ENCODE measurements at places on chromosomes 11 and 22.

- no peak for DNase-seq
Observed at GRCh38 chr11:1796413-1797011, 32.8 kb upstream of the CTSD start.

DNA sequence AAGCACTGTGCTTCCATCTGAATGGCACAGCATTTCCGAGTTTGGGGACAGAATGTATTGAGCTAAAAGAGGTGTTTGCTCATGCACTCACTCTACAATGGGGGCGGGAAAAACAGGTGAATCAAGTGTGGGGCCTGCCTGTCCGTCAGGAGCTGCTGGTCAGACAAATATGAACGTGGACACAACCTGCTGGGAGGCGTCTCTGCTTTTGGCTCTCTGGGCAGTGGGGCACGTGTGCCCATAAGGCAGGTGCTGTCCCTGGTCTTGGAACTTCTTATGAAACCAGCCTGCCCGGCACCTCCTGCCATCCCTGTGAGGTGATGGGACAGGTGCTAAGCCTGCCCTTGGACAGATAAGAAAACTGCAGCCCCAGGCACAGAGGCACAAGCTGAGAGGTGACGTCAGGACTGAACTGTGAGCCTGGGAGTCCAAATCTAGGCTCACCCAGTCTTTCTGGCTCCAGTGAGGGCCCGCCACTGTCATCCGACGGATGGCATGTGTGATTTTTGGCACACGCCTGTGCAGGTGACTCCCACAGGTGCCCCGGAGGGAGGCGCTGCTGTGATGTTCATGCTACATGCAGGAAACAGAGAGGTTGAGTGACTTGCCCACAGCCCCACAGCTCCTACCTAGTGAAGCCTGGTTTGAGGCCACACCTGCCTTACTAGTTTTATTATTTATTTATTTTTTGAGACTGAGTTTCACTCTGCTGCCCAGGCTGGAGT lies 51.6 kb downstream of the SMIM38 start:
- DNase-seq = no peak

- no peak for DNase-seq
Observed at GRCh38 chr11:80412604-80413003, 971.8 kb upstream of the TENM4 start.

DNA sequence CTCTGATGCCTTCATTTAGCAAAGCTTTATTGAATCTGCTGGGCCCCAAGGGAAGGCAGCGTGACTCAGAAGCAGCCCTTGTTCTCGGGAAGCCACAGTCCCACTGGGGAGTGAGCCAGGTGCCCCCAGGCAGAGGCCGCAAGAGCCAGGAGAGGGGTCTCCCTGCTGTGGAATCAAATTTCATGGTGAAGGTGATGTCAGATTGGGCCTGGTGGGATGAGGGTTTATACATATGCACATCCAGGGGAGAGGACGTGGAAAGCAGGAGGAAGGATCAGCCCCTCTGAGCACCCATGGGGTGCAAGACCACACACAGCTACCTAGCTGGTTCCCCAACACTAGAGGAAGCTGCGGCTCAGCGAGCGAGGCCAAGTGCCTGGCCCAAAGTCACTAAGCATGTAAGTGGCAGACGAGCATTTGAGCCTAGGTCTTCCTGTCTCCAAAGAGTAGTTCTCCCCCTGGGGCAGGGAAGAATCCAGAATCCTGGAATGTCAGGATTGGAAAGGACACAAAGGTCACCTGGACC lies 2.0 kb downstream of the SYNGR1 start:
- peak; percentile 51 for DNase-seq

DNA sequence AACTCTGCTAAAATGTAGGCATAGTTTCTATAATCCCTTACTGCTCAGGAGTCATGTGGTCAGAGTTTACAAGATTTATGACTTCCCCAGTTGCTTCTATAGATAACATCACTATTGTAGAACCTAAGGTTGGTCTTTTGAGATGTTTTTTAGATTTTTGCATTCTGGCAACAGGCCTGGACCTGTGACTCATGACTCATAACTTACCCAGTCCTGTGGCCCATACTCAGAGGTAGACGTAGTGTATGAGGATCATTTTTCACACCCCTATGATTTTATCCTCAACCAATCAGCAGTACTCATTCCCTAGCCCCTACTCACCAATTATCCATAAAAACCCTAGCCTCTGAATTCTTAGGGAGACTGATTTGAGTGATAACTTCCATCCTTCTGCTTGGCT lies 384.4 kb upstream of the DDI1 start:
- DNase-seq = no peak

DNA sequence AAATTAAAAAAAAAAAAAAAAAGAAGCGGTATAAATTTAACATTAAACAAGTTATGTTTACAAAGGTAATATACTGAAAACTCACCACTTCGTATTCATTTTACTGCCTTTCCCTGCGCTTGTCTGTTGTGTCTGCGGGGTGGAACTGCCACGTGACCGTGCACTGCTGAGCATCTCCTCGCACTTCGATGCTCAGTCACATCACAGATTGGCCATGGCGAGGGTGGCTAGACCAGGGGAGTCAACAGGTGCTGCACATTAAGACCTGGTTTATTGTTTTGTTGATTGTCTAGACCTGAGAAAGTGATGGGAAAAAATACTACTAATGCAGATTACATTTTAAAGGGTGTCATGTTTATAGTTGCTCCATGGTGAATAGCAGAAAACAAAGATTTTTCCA lies 22.8 kb upstream of the TUB start:
- no peak for DNase-seq

GRCh38 chr11:19552656-19553260 lies 159.9 kb upstream of the NAV2 start:
- DNase-seq = no peak

DNA sequence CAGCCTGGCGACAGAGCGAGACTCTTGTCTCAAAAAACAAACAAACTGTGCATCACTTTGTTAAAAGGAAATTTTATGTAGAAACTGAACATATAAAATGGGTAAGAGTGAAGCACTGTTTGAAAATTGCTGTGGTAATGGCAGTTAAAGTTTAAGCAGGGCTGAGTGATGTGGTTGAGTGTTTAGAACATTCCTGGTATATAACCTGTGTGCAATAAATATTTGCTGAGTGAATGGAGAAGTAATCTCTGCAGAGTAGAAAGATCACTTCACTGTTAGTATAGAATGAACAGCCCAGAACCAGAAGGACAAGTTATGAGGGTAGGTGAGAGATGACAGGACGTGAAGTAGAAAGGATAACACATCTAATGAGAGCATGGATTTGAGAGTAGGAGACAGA lies 27.3 kb downstream of the CECR2 start:
- DNase-seq = no peak

- DNase-seq = peak; percentile 58
Observed at GRCh38 chr11:100575860-100576717, 111.0 kb upstream of the ARHGAP42 start.

DNA sequence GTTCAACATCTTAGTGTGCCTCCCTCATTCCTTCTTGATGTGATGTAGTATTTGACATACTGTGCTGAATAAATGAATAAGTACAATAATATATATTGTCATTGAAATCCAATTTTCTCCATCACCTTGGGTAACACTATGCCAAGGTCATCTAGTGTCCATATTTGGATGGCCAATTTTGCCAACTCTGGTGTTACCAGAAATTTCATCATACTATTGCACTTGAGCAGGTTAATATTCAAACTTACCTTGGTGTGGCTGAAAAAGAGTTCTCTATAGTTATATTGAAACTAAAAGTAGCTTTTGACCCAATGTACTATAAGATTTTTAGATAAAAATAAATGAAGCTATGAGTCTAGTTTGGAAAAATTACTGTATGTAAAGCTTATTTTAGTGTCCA lies 98.2 kb upstream of the SLC6A5 start:
- no peak for DNase-seq

DNA sequence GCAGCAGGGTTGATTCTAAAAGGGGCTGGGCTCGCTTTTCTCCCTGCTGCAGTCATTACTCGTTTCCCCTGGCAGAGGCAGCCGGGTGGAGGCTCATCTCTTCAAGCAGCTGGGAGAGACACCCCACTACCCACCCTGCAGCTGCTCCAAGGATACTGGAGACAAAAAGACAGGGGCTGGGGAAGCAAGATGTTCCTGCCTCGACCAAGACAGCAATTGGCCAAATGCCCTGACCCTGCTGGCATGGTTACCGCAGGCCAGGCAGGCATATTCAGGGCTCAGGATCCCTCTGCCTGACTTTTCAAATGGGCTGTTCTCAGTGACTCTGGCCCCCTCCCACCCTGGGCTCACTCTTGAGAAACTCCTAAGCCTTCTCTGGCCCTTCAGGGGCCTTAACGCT lies 6.8 kb upstream of the RGL4 start:
- DNase-seq = no peak

- DNase-seq = no peak
Observed at GRCh38 chr11:107508858-107509244, 51.2 kb upstream of the CWF19L2 start.

GRCh38 chr11:70713086-70713835 lies 314.9 kb downstream of the CTTN start:
- DNase-seq = no peak

- DNase-seq = no peak
Observed at GRCh38 chr11:120097721-120098385, 40.1 kb downstream of the TRIM29 start.

DNA sequence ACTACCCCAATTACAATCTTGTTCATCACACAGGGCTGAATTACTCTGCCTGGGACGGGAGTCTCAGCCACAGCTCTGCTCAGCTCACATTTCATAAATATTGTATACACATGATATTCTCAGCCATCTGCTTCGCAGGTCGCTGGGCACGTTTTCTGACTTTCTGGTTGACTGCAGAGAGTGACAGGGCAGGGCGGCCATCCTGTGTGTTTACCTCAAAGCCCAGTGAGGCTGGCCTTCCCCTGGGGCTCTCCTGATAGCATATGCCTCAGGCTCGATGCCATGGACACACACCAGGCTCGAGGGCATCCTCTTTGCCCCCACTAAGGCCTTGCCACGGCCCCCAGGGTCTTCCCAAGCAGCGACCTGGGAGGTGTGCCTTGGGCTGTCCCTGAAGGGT lies 345.0 kb downstream of the CADM1 start:
- DNase-seq = no peak

- no peak for DNase-seq
Observed at GRCh38 chr11:117606211-117606610, 190.8 kb downstream of the DSCAML1 start.

- DNase-seq = no peak
Observed at GRCh38 chr11:66230978-66231377, 37.5 kb upstream of the RAB1B start.

DNA sequence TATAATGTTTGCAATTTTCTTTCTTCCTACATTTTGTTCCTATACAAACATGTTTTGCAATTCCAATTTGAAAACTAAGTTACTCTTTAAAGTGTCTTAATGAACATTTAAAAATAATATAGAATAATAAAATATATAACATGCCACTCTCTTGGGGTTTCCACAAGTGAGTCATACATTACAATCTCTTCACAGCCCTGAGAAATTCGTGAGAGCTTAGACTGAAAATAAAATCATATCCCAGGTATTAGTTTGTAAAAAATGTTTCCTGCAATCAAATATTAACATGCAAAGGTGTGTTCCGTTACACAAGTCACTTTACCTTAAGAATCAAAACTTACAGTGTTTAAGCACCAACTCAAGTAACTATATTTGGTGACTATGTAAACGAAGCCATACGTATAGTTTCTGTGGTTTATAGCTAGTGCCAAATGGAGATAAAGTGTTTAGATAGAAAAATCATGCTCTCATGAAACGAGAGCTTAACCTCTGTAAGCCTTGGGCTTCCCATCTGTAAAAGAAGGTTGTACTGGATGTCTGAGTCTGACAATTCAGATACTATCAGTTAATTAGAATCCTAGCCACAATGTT lies 253.6 kb upstream of the ANO3 start:
- DNase-seq = peak; percentile 30

- DNase-seq = peak; percentile 8
Observed at GRCh38 chr11:31340903-31341572, 28.5 kb downstream of the DCDC1 start.

DNA sequence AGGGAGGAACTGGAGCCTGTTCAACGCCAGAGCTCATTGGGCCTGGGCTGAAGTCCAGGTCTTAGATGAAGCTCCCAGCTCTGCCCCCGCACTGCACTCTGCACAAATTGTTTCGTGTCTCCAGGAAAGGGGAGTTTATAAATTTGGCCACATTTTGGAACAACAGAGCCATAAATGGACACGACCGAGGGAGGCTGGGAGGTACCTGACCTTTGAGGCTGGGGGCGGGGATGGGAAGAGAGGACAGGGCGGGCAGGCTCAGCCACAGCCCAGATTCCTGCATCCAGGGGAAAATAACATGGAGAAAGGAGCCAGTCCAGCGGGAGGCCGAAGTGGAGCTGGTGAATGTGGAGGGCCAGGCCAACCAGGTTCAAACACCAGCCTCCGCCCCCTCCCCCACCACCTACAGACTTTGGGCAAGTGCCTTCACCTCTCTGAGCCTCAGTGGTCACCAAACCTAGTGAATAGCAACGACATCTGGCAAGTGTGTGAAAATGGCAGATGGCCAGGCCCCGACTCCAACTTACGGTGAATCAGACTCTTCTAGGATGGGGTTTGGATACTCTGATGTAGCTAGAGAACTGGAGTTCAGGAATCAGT lies 36.8 kb upstream of the SMTN start:
- DNase-seq = no peak

DNA sequence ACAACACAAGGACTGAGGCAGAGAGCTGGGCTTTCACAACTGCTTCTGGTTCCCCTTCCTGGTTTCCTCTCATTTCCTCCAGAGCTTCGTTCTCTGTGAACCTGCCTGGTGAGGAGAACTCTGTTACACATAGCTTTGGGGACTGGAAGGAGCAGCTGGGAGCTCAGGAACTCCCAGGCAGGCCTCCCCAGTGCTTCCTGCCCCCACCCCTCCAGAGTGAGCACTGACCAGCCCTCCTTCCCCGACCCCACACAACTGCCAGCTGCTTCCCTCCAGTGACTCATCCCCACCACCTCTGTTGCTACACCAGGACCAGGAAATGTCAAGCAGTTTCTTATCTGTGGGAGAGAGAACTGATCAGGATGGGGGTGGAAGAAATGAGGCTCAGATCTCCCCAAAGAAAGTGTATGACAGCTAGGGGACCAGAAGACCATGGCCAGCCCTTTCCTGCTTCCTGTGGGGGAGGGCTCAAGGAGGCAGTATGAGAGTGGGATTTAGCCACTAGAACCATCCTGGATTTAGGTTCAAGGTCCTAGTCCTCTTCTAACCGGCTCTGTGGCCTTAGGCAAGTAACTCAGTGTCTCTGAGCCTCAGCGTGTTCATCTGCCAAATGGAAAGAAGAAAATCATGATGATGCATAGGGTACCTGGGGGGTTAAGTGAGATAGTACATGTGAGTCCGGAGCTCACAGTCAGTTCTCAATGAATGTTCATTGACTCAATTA lies 4.5 kb upstream of the TP53I11 start:
- peak; percentile 78 for DNase-seq

- peak; percentile 82 for DNase-seq
Observed at GRCh38 chr11:73177778-73178539, 35.8 kb upstream of the FCHSD2 start.

- no peak for DNase-seq
Observed at GRCh38 chr11:64157631-64158394, 8.1 kb downstream of the MACROD1 start.

Measured in fibroblast of skin of back (primary cell).